ENCODE measurements at places on chromosomes 16 and 17.
A peak's percentile ranks its signal among the peaks of the same experiment; 100 is the strongest.

DNA sequence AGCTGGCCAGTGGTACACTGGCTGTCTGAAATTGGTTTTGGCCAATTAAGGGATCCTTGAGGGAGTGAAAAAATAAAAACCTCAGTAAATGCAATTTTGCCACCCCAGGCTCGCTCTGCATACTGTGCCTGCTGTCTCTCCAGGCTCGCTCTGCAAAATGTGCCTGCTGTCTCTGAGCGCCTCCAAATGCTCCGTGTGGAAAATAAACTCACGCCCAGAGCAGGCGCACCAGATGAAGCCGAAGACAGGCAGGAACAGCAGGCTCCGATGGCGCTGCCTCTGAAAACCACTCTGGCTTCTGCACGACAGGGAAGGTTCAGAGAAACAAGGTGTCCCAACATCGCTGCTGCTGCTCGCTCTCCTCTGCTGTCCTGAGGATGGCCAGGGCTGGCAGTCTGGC is 29.1 kb downstream of the SNN start:
- DNase-seq: no peak

- no peak for DNase-seq
Measured at GRCh38 chr17:50635982-50636803, 1.5 kb downstream of the ABCC3 start.

DNA sequence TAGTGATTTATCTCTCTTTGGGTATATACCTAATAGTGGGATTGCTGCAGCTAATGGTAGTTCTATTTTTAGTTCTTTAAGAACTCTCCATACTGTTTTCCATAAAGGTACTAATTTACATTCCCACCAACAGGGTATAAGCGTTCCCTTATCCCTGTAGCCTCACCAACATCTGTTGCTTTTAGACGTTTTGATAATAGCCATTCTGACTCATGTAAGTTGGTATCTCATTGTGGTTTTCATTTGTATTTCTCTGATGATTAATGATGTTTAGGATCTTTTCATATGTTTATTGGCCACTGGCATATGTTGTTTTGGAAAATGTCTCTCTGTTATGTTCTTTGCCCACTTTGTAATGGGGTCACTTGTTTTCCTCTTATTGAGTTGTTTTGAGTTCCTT is 88.5 kb upstream of the ZNF267 start:
- no peak for DNase-seq

GRCh38 chr16:87824016-87824990 is 45.0 kb downstream of the SLC7A5 start:
- DNase-seq: no peak

DNA sequence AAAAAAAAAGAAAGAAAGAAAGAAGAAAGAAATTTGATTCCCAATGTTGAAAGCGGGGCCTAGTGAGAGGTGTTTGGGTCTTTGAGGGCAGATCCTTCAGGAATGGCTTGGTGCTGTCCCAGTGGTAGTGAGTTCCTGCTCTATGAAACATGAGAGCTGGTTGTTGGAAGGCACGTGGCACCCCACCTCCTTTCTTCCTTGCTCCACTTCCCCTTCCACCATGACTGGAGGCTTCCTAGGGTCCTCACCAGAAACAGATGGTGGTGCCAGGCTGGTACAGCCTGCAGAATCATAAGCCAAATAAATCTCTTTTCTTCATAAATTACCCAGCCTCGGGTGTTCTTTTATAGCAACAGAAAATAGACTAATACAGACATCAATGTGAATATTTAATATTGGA is 147.3 kb upstream of the KCNJ18 start:
- no peak for DNase-seq

DNA sequence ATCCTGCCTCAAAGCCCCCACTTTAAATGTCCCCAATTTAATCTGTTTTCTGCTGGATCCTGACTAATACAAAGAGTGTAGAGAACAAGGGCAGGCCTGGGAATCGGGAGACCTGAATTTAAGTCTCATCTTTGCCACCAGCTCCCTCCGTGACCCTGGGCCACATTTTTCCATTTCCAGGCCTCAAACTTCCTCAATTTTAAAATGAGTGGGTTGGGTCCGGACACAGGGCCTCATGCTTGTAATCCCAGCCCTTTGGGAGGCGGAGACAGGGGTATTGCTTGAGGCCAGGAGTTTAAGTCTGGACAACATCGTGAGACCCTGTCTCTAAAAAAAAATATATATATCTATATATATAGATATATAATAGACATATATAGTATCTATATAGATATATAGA is 61.4 kb downstream of the SRL start:
- no peak for DNase-seq

DNA sequence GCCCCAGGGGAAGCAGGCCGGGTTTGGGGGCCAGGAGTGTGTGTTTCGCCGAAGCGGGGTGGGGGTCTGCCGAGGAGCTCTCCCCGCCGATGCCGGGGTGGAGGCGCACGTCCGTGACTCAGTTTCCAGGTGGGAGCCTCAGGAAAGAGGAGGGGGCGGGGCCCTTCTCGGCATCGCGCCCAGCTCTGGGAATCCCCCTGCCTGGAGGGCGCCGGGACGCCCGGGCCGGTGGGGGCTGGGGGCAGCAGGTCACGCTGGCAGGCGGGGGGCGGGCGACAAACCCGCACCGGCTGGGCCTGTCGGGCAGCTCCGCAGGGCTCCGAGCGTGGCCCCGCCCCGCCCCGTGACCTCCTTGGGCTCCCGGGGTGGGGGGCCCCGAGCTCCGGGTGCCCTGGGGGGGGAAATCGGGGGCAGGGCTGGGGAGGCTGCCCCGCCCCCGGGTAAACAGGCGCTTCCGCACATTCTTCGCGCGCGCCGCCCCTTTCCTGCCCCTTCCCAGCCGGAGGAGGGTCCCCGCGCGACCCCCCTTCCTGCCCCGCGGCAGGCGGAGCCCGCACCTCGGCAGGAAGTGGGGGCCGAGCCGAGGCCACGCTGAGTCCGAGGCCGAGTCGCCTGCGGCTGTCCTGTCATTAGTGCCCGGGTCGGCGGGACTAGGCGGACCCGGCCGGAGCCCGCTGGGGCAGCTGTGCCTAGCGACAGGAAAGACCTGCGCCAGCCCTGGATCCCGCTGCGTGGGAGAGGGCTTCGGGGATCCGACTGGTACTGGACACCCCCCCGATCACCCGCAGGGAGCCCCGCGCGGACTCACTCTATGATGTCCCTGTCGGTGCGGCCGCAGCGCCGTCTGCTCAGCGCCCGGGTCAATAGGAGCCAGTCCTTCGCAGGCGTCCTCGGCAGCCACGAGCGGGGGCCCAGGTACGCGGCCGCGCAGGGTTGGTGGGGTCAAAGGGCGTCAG is 9.3 kb downstream of the RIPOR1 start:
- DNase-seq: peak; percentile 43

DNA sequence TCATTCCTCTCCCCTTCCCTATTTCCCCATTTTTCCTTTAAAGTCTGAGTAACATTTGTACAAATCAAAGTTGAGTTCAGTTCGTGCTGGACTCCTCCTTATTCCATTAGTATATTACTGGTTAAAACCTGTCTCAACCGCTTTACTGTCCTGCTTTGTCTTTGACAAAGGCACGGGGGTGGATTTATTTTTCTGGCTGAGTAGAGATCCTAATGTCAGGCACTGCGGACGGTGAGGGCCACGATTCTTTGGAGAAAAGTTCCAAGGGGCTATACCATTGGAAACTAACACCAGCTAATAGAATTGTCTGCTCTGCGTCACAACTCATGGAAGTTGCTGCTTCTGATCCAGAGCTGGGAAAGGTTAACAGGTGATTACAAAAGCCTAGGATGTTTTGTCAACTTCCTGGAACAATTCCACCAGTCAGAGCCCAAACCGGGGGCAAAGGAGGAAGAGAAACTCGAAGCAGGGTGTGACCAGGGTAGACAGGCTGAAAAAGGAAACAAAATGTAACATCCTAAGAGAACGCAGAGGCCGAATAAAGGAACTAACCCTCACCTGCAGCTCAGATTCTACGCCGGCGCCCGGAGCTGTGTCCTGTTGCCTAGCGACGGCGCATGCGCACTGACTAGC is 12.4 kb downstream of the TAT start:
- no peak for DNase-seq

- DNase-seq: no peak
Measured at GRCh38 chr16:81718637-81719036, 60.5 kb upstream of the PLCG2 start.

DNA sequence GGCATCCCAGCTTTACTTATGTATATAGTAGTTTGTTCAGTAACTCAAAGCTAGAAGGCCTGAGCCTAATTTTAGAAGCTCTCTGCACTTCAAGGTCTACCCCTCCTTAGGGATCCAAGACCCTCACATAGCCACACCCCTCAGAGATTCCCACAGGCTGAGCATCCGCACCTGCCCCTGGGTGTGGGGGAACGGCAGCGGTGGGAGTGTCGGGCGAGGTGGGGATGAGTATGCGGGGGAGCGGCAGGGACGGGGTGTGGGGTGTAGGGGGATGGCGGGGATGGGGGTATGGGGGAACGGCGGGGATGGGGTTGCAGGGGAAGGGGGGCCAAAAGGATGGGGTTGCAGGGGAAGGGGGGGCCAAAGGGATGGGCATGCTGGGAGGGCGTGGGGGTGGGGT is 24.9 kb upstream of the BEAN1 start:
- DNase-seq: no peak

- no peak for DNase-seq
Measured at GRCh38 chr16:22050963-22051362, 41.4 kb upstream of the VWA3A start.

- no peak for DNase-seq
Measured at GRCh38 chr16:87581857-87582215, 20.5 kb upstream of the JPH3 start.

- DNase-seq: no peak
Measured at GRCh38 chr17:9702914-9703780, 57.8 kb downstream of the USP43 start.

GRCh38 chr17:43171586-43172487 is 823 bp downstream of the NBR1 start:
- no peak for DNase-seq

- no peak for DNase-seq
Measured at GRCh38 chr17:7497636-7498035, 13.5 kb downstream of the POLR2A start.

GRCh38 chr17:36000732-36001109 is 632 bp downstream of the CCL15 start:
- DNase-seq: no peak

DNA sequence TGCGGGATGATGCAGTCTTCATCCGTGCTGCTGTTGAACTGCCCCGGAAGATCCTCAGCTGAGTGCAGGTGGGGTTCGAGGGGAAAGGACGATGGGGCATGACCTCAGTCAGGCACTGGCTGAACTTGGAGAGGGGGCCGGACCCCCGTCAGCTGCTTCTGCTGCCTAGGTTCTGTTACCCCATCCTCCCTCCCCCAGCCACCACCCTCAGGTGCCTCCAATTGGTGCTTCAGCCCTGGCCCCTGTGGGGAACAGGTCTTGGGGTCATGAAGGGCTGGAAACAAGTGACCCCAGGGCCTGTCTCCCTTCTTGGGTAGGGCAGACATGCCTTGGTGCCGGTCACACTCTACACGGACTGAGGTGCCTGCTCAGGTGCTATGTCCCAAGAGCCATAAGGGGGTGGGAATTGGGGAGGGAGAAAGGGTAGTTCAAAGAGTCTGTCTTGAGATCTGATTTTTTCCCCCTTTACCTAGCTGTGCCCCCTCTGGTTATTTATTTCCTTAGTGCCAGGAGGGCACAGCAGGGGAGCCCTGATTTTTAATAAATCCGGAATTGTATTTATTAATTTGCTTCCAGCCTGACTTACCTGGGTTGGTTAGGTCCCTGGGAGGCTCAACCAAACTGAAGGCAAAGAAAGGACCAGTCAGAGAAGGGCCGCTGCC is 5.8 kb downstream of the TRAF4 start:
- DNase-seq: no peak

DNA sequence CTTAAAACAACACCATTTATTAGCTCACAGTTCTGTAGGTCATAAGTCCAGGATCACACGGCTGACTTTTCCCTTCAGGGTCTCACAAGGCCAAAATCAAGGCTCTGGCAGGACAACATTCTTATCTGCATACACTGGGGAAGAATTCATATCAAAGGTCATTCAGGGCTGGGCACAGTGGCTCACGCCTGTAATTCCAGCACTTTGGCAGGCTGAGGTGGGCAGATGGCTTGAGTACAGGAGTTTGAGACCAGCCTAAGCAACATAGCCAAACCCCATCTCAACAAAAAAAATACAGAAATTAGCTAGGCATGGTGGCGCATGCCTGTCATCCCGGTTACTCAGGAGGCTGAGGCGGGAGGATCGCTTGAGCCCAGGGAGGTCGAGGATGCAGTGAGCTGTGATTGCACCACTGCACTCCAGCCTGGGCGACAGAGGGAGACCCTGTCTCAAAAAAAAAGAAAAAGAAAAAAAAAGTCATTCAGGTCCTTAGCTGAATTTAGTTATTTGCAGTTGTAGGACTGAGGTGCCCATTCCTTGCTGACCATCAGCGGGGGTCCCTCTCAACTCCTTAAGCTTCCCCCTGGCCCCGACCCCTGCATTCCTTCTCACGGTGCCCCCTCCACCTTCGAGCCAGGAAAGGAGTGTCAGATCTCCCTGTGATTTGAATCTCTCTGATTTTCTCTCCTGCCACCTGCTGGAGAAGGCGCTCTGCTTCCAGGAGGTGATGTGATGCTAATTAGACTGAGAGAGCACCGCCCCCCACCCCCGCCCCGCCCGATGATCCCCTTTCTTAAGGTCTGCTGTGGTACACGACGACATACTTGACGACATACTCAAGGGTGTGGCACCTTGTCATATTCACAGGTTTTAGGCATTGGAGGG is 91.8 kb upstream of the CLEC18A start:
- DNase-seq: no peak

- no peak for DNase-seq
Measured at GRCh38 chr17:53633856-53634255, 188.9 kb upstream of the KIF2B start.

DNA sequence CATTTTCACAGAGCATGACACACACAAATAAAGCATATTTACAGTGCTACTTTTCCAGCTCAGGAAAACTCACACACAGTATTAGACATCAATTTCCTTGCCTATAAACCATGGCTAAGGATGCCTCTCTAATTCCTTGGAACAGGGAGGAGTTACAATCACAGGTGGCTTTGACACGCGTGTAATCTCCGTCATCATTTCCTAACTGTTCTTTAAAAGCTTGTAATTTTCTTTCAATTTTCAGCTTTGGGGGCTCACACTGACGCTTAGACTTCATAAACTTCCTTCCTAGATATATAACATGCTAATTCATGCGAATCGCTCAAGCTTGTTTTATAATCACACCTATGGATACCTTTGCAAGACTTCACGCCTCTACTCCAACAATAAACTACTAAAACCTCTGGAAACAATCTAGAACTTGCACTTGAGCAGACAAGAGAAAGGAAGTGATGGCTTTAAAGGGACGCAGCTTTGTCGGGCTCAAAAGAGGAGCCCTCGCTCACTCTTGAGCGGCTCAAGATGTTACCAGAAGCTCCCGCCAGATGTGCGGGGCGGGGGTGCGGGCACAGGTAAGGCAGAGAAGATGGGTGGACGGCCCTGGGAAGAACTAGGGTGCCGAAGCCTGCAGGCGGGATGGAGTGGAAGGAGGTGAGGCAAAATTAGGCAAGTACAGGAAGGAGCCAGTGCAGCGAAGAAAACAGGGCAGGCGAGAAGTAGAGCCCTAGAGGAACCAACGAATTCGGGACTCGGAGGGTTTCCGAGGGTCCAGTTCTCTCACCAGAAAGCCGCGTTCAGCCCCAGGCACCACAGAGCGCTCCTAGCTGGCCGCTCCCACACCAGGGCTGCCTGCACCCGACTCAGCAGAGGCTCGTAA is 631 bp downstream of the RETREG3 start:
- peak; percentile 16 for DNase-seq

Measured in stimulated activated CD4-positive, alpha-beta T cell treated with anti-CD3 and anti-CD28 coated beads, Interleukin-1b, Interleukin-23, amount 100 ng/mL, for 48 hours (primary cell).